NCI-H1092 treated with DMSO at 0.1 percent for 48 hours (cell line): ENCODE measurements at places on chromosomes 5 and 9.

DNA sequence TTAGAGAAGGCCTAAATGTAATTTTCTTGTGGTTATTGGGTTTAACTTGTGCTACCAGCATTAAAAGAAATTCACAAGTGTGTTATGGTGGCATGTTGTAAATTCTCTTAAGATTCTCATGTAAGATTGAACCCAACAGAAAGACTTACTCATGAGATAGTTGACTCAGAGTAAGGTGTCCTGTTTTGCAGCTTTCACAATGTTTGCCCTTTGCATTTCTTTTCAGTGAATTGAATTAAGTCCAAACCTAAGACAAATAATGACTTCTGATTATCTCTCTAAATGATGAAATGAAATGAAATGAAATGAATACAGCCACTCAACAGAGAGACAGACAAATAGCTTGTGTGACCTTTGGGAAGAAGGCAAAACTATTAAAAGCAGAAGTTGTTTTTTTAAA lies 1696.9 kb upstream of the WWC1 start:
- no peak for DNase-seq

DNA sequence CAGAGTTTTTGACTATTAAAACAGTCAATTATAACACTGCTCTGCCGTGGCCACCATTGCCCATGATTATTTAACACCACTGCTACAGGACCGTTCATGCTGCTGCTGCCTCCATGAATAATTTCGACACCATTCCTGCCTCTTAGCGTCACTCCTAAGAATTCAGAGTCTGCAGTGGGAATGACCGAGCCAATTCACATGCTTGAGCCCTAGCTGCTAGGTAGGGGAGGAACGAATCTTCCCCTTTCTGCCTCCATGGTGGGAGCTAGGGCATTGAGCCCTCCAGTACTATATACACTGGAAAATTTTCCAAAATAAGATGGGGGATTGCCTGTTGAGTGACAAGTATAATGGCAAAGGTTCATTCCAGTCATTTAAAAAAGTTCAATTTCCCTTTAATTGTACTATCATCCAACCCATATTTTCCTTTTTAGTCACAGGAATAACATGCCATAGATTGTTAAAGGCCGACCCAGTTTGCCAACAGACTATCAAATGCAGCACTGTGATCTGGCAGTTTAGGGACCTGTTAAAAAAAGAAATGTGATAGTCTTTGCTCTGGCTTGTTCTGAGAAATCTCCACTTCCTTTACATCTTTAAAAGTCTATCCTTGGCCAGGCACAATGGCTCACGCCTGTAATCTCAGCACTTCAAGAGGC lies 13.5 kb upstream of the B4GALT1 start:
- no peak for DNase-seq

DNA sequence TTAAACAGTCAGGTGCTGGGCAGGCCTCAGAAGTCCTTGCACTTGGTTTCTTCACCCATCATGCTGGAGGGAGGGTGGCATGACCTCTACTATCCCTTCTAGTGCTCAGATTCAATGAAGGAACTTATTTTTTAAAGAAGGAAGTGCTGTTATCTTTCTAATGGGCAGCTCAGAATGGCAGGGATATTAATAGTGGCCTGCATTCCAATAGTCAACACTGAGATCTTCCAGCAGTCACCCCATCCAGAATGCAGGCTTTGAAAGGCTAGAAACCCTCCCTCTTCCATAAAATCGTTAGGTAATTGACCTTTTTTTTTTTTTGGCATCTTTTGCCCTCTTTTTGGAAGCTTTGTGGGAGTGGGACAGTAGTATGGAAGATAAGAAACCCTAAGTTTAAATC lies 325.0 kb downstream of the ARRDC3 start:
- no peak for DNase-seq

DNA sequence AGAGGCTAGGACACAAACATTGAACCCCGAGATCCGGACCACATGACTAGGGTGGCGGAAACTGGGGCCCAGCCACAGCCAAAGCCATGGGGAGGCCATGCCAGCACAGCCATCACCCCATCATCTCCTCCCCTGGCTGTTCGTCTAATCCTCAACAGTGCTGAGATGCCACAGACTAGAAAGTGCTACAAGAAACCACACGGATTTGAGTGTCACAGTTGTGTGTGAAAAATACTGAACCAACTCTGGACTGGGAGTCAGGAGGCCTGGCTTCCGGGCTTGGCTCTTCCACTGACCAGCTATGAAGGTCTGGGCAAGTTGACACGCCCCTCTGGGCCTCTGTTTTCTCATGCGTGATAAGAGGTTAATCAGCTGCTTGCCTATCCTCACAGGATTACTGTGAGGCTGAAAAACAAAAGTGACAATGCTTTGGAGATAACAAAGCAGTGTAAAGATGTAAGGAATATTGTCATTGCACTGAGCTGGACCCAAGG lies 38.8 kb upstream of the SHB start:
- no peak for DNase-seq

GRCh38 chr5:14665101-14665822 lies 744 bp downstream of the OTULIN start:
- peak; percentile 18 for DNase-seq

- no peak for DNase-seq
Observed at GRCh38 chr5:115532517-115532916, 12.1 kb downstream of the FEM1C start.

- no peak for DNase-seq
Observed at GRCh38 chr9:132982458-132982857, 4.0 kb downstream of the GFI1B start.

GRCh38 chr5:147805030-147805454 lies 22.5 kb upstream of the JAKMIP2 start:
- DNase-seq, result no peak

DNA sequence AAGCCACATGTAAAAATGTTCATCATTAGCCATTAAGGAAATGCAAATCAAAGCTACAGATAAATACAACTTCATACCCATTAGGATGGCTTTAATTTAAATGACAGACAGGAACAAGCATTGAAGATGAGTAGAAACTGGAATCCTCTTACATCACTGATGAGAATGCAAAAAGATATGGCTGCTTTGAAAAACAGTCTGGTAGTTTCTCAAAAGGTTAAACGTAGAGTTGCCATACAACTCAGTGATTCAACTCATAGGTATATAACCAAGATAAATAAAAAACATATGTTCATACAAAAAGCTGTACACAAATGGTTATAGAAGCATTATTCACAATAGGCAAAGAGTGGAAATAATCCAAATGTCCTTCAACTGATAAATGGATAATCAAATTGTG lies 228.8 kb upstream of the ZNF462 start:
- DNase-seq, result no peak

- no peak for DNase-seq
Observed at GRCh38 chr5:178314061-178314660, 81.6 kb upstream of the PHYKPL start.

DNA sequence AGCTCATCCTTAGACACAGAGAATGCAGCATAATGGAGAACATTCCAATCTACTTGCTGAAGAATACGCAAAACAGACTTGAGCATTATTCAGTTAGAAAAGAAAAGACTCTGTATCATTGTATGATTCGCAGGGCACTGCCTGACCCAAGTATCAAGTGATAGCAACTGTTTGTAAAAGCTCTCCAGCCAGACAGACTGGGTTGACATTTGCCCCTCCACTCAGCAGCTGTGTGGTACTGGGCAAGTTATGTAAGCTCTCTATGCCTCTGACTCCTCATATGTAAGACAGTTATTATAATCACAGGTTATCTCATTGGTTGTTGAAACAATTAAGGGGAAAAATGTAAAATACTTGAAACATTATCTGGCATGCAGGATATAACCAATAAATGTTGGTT lies 505.0 kb downstream of the ELAVL2 start:
- peak; percentile 24 for DNase-seq

- no peak for DNase-seq
Observed at GRCh38 chr5:8615142-8615858, 746.4 kb downstream of the MTRR start.

- DNase-seq, result no peak
Observed at GRCh38 chr5:113058706-113059226, 82.2 kb downstream of the DCP2 start.

GRCh38 chr5:111756581-111757354 lies at the start of gene NREP:
Gene NREP (minus strand): TSS chr5:111757194. CDS start chr5:111755772, 1,422 bp downstream.
- peak; percentile 83 for DNase-seq

GRCh38 chr9:114155263-114155994 lies at the start of gene COL27A1:
Gene COL27A1 (plus strand): TSS chr9:114155537. CDS start chr9:114155951, 414 bp downstream.
- DNase-seq, result peak; percentile 27

GRCh38 chr5:150350524-150351344 lies 6.8 kb upstream of the TCOF1 start:
- DNase-seq, result peak; percentile 14

DNA sequence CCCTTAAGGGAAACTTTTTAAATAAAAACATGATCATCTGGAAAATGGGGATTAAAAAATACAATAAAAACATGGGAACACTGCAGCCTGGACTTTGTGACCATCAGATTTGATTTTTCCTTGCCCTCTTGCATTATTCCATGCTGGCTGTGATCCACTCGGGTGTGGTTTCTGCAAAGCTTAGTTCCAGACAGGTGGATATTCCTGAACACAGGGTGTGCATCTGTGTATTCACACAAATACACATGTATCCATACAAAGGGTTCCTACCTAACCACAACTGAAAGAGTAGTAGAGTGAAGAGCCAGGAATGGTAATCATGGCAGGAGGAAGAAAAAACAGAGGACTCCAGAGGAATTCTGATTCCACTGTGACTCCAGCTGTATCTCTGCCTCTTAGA lies 178.2 kb downstream of the PAM start:
- DNase-seq, result no peak

DNA sequence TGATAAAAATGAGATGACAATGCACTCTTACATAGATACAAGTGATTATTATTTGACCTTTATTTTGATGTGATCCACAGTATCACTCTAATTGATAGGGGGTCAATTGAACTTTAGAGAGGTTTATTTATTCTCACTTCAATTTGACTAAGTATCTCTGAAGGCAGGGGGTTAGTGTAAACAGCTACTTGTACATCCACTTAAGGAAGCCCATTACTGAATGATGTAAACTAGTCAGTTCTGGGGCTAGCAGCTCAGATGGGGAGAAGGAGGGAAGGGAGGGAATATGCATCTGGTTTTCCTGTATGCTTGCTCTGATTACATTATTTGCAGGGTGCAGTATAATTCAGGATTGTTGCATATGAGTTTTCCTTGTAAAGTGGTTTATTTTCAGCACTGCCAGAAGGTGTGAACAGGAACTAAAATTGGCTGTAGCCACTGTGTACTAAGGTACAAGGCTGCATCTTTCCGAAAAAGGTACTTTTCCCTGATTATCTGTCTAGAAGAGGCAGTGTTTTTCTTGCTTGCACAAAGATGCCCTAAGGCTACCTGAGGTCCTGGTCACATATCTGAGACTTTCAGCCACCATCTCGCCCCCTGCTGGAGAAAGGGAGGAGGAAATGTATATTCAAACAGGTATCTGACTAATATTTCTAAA lies 51.2 kb downstream of the MRPS27 start:
- DNase-seq, result no peak

DNA sequence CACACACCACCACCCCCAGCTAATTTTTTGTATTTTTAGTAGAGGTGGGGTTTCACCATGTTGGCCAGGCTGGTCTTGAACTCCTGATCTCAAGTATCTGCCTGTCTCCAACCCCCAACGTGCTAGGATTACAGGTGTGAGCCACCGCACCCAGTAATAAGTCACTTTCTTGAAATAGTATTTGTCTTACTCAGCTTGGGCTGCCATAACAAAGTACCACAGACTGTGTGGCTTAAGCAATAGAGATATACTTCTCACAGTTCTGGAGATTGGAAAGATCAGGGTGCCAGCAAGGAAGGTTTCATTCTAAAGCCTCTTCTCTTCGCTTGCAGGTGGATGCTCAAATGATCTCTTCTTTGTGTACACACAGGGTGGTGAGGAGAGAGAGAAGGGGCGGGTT lies 99.8 kb downstream of the ARRDC3 start:
- no peak for DNase-seq

DNA sequence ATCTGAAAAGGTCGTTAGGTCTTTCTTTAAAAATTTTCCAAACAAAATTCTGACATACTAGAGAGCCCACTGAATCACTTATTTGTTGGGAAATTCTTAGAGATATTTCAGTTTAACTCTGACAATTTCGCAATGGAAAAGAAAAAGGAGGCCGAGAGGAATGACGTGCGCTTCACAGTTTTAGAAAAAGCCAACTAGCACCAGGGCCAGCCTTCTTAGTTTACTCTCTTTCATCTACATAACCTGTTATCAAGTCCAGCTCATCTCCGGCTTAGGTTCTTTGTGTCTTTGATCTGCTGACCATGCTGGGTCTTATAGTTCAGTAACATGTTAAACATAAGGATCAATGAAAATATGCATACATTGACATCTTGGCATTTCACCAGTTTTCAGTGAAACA lies 201.7 kb upstream of the TAS2R1 start:
- DNase-seq, result no peak

DNA sequence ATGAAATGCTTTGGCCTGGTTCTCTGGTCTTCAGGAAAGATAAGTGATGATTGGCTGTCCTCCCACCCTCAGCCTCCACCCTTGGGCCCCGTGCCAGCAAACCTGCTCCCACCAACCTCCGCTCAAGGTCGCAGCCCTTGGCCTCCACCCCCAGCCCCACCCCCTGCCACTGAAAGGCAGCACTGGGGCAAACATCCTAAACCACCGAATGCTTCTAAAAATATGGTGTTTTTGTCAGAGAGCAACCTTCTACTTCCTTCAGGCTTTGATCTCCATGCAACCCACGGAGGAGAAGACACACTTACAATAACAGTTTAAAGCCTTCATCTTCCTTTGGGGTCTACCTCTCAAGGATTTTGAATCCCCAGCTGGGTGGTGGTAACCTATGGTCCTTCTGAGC lies 24.0 kb upstream of the TCF7 start:
- DNase-seq, result no peak

DNA sequence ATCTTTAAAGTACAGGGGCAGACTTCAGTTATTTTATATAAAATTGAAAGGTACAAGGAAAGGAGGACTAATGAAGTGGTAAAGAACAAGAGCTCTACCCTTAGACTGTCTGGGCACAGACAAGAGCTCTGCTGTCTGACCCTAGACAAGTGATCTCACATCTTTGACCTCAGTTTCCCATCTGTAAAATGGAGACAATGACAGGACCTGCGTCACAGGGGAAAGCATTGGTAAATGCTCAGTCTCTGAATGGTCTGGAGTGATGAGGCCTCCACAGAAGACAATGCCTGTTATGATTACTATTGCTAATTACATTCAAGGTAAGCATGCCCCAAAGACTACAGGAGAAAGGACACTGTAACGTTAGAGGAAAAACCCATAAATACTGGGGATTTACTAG lies 37.5 kb downstream of the ANKH start:
- DNase-seq, result no peak
